Ascending aorta (tissue), 2 donors: ENCODE measurements at places on chromosomes 1 and 21. TPM values are rescaled to one million over a fixed set of nuclear protein-coding genes. Genes with fewer than 3 reads are reported as not detected.

GRCh38 chr1:212606395-212607205 lies 2.0 kb upstream of the ATF3 start:
- H3K27me3 ChIP-seq: no peaks in the 10 kb centered on the region
- DNase-seq: no peak
- no peaks in the 10 kb centered on the region for H3K4me1 ChIP-seq
- H3K36me3 ChIP-seq: no peaks in the 10 kb centered on the region

DNA sequence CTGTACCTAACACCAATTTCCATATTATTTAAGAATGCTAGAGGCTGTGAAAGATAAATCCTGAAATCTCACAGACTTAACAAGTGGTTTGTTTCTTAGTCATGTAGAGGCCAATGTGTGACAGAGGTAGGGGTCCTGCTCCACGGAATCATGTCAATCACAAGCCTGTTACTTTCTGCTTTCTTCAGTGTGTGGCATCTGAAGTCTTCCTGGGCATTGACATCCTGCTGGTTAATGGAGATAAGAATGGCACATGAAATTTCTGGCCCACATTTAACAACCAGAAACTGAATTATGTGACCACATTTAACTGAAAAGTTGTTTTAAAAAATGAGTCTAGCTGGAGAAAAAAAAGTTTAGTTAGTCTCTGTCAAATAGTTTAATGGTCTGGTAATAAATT lies 68.3 kb upstream of the PLA2G4A start:
- H3K27me3 ChIP-seq: no peaks in the 10 kb centered on the region
- no peaks in the 10 kb centered on the region for H3K4me1 ChIP-seq

GRCh38 chr1:89489047-89489729 lies 35.4 kb upstream of the LRRC8B start:
- no peak overlapping the region for H3K27ac ChIP-seq
- no peaks in the 10 kb centered on the region for H3K27me3 ChIP-seq
- no peaks in the 10 kb centered on the region for H3K36me3 ChIP-seq
- no peak overlapping the region for H3K4me3 ChIP-seq
- DNase-seq: no peak
- no peaks in the 10 kb centered on the region for H3K4me1 ChIP-seq

DNA sequence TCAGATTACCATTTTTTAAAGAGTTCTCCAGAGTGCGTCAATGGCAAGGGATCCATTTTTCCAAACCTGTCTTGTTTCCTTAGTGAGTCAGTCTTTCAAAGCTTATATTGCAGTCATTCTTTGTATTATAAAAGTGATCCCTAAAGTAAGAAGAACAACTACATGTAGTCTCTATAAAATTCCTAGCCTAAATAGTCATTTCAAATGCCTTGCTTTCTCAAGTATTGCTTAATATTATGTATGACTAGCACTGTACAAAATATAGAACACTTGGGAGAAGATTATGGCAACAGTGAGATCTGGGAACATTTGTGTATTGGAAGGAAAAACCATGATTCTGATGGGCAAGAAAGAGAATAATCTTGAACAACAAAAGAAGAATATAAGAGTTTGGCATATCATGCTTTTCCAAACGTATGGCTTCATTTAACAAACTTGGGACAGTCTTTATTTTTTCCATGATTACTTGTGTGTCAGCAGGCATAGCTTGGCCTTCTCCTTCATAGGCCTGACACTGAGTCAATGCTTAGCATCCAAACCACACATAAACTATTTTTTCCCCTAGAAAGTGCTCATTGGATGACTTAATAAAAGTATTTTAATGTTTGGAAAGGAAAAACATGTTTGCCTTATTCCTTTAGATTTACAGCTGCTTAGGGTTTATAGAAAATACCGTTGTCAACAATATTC lies 547.4 kb downstream of the LTN1 start:
- no peak for DNase-seq
- H3K36me3 ChIP-seq: no peaks in the 10 kb centered on the region
- H3K27ac ChIP-seq: no peak overlapping the region
- H3K4me3 ChIP-seq: no peak overlapping the region

PCP4L1 gene
- not detected for total RNA-seq

RIMS3 gene
- 43.9 TPM for total RNA-seq
